ENCODE measurements at places on chromosomes 13 and 19. TPM values are rescaled to one million over a fixed set of nuclear protein-coding genes. Genes with fewer than 3 reads are reported as not detected.

GRCh38 chr19:34135054-34135800 is 37.1 kb upstream of the LSM14A start:
- no peak for DNase-seq

DNA sequence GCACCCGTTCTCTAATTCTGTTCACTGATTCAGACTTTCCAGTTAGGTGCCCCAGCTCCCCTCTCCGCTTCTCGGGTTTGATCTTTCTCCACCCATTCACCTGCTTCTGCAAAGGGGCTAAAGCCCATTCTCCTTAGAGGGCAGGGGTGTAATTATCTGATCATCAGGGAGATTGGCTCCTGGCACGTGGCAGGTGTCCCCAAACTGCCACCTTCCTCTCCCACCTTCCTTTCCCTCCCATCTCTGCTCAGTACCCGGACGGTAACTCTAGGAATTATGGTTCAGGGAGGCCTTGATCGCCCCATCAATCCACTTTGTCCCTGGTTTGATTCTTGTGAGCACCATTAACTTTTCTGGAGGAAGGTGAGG is 212 bp downstream of the FFAR1 start:
- DNase-seq: no peak

DNA sequence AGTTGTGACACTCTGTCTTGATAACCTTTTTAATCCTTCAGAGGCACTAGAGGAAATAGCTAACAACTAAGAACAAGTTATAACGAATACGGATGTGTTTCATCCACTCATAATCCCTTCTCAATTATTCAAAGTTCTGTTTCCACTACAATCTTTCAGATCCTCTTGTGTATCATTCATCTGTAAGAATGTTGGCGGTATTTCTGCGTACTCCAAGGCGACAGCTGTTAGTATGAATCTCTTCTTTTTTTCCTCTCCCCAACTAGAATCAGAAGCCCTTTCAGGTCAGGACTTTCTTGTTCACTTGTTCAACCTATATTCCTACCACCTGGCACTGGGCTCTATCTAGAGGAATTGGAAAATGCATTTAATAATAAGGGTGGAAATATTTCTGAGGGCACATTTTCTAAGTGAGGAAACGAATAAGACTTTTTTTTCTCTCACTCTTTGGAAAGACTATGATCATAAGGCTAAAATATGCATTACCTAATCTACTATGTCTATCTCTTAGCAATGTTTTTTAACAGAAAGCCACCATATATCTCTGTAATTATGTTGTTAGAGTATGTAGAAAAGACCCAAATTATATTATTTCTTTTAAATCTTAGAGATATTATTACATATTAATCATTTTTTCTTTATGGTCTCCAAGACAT is 492.9 kb downstream of the PCDH20 start:
- no peak for DNase-seq

Gene NKPD1
- not detected for total RNA-seq

Gene CCDC70
- total RNA-seq: not detected

Measured in A172 (cell line).